Breast epithelium (tissue), 4 donors: ENCODE measurements at places on chromosomes 2 and 18.

DNA sequence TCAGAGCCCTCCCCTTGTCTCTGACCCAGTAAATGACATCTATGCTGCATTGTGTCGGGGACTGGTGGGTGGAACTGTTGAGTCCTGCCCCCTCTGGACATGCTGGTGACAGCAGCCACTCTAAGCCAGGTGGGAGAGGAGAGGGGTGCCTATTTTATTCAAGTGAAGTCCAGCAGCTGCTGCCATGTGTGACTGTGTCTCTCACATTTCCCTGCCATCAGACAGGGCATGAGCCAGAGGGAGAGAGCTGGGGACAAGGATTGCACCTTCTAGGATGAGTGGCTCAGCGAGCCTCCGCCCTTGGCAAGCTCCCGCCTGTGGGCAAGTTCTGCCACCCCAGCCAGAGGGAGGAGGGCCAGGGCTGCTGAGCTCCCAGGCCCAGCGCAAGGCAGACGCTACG, 13.7 kb downstream of the NGEF start:
- peak; percentile 9 for DNase-seq
- H3K36me3 ChIP-seq, result no peaks in the 10 kb centered on the region
- no peaks in the 10 kb centered on the region for H3K27me3 ChIP-seq
- H3K4me1 ChIP-seq, result no peaks in the 10 kb centered on the region
- H3K4me3 ChIP-seq, result no peak overlapping the region
- H3K27ac ChIP-seq, result no peak overlapping the region

DNA sequence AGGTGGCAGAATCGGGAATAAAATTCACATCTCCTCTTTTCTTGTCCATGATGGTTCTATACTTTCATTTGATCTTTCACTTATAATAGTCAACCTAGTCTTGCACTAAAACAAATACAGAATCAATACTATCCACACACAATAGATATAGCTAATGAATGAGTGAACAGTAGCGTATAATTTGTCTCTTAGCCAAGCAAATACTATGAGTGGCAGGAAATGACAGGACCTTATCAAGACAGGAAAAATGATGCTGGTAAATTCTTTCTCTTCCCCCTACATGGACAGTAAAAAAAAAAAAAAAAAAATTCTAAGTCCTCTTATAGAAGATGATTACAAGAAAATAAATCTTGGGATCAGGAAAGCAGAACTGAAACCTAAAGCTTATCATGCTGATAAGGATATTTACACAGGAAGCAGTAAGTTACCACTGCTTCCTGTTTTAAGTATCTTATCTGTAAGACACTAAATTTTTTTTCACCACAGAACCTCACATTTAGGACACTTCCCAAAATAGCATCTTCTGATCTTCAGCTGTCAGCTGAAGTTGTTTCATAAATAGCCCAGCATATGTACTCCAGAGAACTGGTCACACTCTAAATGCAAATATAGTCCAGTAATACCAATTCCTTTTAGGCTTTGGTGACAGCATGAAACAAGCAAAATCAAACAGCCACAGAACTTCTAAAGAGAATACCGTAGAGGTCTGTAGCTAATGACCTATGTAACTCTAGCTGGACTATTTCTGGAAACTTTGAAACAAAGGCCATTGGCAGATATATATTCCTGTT, 27.0 kb downstream of the IRS1 start:
- H3K36me3 ChIP-seq, result peaks cover 10% of the 10 kb centered on the region
- peak overlapping the region; percentile 36 for H3K27ac ChIP-seq
- H3K27me3 ChIP-seq, result no peaks in the 10 kb centered on the region
- H3K4me3 ChIP-seq, result no peak overlapping the region
- no peaks in the 10 kb centered on the region for H3K4me1 ChIP-seq

DNA sequence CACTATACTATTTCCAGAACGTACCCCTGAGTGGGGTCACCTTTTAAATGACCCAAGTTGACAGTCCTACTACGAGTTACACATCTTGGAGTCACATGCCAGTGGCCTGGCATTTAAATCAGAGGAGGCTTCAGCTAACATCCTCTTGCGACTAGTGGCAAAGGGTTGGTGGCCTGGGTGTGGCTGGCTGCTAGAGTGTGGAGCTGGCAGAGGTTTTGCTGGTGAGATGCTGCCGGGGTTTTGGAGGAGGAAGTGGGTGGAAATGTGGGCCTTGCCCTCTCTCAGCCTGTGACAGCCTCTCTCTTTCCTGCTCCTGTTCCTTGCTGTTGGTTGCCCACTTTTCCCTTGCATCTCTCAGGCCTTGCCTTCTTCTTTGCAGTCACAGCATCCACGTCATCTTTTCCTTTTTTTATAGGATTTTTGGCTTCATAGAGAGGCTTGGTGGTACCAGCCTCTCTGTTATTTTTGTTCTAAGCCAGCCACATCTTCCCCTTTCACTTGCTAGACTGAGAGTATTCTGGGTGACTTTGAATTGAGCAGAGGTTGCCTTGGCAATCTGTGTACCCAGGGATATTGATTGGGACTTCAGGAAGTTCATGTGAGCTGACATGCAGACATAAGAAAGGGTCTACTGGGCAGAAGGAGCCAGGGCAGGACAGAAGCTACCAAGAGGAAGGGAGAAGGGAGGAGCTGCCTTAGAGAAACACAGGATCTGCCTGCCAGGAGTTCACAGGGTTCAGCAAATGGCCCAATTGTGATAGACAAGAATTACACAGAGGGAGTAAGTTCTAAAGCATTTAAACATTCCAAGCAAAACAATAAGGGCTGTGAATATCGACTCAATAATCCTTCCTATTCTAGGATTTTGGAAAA, 55.4 kb downstream of the CDC42EP3 start:
- H3K27ac ChIP-seq, result no peak overlapping the region
- no peaks in the 10 kb centered on the region for H3K27me3 ChIP-seq
- no peak for DNase-seq

GRCh38 chr2:199841409-199841808, 9.6 kb downstream of the FTCDNL1 start:
- no peak overlapping the region for H3K4me3 ChIP-seq
- H3K27ac ChIP-seq, result no peak overlapping the region
- no peaks in the 10 kb centered on the region for H3K4me1 ChIP-seq
- H3K27me3 ChIP-seq, result no peaks in the 10 kb centered on the region

DNA sequence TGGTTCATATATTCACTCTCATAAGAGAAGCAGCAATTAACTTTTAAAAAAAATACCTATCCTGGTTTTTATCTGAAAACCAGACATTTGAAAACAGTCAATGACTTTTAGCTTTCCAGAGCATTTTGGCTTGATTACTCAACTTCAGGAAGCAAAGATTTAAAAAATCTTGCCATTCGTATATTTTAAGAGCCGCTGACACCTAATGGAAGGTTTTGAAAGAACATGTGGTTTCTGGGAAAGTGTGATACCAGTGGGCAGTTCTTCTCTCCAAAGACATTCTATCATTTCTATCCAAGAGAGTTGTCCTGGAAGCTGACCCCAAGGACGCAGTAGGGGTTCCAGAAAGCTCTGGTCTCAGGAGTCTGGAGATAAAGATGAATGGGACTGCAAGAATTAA, 234.7 kb downstream of the TTC32 start:
- no peak overlapping the region for H3K4me3 ChIP-seq
- H3K4me1 ChIP-seq, result no peaks in the 10 kb centered on the region
- no peak for DNase-seq
- H3K36me3 ChIP-seq, result no peaks in the 10 kb centered on the region

DNA sequence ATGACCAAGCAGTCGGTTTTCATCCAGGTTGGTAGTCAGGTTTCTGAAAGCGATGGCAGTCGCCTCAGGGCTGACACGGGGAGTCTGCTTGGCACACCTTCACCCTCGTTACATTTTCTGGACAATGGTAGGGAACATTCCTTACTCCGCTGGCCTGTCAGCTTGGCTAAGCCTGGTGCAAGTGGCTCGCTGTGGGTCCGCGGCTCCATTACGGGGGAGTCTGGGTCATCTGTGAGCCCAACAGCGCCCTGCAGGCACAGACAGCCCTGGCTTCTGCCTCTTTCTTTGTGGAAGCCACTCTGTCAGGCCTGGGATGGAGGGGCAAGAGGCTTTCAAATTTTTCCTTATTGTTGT, 95.6 kb downstream of the HDAC4 start:
- H3K4me3 ChIP-seq, result no peak overlapping the region
- H3K27ac ChIP-seq, result peak overlapping the region; percentile 42
- peak; percentile 55 for DNase-seq
- no peaks in the 10 kb centered on the region for H3K36me3 ChIP-seq
- no peaks in the 10 kb centered on the region for H3K27me3 ChIP-seq
- peaks cover 7% of the 10 kb centered on the region for H3K4me1 ChIP-seq

DNA sequence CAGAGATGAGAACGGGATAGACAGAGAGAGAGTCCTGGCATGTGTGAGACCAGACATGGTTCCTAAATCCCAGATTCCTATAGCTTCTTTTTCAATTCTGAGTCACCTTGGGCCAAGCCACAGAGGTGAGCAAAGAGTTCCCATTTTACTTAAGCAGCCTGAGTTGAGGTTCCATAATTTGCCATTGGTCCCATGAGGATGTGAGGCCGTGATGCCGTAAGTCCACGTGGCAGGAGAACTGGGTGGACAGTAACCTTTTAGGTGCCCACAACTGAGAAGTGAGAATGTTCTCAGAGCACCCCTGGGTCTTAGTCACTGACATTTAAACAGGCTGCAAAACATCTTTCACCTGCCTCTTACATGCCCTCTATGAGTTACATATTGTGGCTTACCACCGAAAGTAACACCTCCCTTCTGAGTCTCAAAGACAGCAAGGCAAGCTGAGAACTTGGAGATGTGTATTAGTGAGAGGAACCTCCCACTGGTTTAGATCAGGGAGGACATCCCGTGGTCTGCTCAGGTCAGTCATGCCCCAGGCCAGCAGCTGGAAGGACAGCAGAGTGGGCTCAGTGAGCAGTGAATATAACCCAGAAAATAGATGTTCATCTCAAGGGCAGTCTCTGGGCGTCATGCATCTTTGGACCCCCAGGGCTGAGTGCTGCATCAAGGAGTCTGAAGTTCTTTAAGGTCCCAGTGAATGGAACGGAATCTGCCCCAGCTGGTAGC, 127.9 kb upstream of the LGALSL start:
- H3K36me3 ChIP-seq, result no peaks in the 10 kb centered on the region
- H3K27me3 ChIP-seq, result no peaks in the 10 kb centered on the region
- H3K4me1 ChIP-seq, result peaks cover 5% of the 10 kb centered on the region
- no peak overlapping the region for H3K4me3 ChIP-seq

DNA sequence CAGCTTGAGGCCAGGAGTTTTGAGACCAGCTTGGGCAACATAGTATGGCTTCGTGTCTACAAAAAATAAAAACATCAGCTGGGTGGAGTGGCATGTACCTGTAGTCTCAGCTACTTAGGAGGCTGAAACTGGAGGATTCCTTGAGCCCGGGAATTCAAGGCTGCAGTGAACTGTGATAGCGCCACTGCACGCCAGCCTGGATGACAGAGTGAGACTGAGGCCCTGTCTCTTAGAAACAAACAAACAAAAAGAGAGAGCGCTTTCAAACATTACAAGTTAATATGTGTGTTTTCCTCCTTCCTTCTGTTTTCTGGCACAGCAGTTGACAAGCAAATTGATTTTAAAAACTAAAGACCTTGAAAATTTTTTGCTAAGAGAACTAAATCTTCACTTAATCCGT, 9.9 kb downstream of the EPC2 start:
- DNase-seq, result no peak
- H3K4me1 ChIP-seq, result no peaks in the 10 kb centered on the region
- no peaks in the 10 kb centered on the region for H3K27me3 ChIP-seq
- H3K27ac ChIP-seq, result no peak overlapping the region
- no peak overlapping the region for H3K4me3 ChIP-seq

GRCh38 chr2:113700186-113700841, 56.1 kb downstream of the SLC35F5 start:
- no peak overlapping the region for H3K27ac ChIP-seq
- H3K36me3 ChIP-seq, result peaks cover 4% of the 10 kb centered on the region
- no peaks in the 10 kb centered on the region for H3K27me3 ChIP-seq
- DNase-seq, result no peak
- no peak overlapping the region for H3K4me3 ChIP-seq

DNA sequence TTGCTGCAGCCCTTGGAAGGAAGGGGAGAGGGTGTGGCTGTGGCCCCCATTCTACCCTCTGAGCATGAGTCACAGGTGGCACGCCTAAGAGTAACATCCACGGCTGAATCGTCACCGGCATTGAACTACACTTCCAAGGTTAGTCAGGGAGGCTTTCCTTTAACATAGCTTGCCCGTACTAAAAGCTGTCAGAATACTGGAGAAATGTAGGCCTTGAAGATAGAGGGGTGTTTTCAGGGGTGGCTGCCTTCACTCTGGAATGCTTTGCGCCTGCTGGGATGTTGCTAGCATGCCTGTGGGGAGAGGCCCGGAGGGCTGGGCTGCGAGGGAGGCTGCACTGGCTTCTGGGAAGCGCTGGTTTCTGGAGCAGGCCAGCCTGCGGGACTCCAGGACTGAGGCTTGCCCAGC, 333.7 kb downstream of the AGAP1 start:
- no peaks in the 10 kb centered on the region for H3K36me3 ChIP-seq
- no peaks in the 10 kb centered on the region for H3K27me3 ChIP-seq
- no peaks in the 10 kb centered on the region for H3K4me1 ChIP-seq
- no peak for DNase-seq

DNA sequence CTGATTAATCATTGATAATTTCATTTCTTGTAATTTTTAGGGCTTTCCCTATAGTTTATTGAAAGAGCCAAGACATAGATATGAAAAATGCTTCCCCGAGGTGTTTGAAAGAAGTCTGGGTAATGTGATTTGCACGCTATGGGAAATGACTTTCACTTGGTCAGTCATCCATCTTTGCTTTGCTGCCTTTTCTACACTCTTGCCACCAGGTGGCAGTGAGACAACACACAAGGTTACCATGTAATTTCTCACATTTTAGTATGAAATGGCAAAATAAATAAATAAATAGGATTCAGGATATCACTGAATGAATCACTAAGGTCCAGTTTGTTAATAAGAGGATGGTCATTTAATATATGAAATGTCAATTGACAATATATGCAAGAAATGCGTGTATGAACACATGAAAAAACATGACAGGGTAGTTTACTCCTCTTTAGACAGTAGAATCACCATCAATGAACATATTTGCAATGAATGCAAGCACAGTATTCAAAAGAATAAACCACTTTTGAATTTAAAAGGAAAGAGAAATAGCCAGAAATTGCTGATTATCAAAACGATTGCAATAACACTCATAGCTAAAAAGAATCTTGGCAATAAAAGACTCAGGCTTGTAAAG, 52.2 kb upstream of the KCNH7 start:
- H3K4me3 ChIP-seq, result no peak overlapping the region
- no peaks in the 10 kb centered on the region for H3K27me3 ChIP-seq
- DNase-seq, result no peak
- no peak overlapping the region for H3K27ac ChIP-seq

GRCh38 chr2:209460151-209460761, 36.4 kb downstream of the MAP2 start:
- no peak for DNase-seq
- no peaks in the 10 kb centered on the region for H3K27me3 ChIP-seq
- H3K27ac ChIP-seq, result no peak overlapping the region
- no peaks in the 10 kb centered on the region for H3K4me1 ChIP-seq
